Urinary bladder (tissue), 4 donors: ENCODE measurements at places on chromosomes 3 and 15.

GRCh38 chr3:119211193-119211592, 29.5 kb downstream of the B4GALT4 start:
- DNase-seq = no peak

DNA sequence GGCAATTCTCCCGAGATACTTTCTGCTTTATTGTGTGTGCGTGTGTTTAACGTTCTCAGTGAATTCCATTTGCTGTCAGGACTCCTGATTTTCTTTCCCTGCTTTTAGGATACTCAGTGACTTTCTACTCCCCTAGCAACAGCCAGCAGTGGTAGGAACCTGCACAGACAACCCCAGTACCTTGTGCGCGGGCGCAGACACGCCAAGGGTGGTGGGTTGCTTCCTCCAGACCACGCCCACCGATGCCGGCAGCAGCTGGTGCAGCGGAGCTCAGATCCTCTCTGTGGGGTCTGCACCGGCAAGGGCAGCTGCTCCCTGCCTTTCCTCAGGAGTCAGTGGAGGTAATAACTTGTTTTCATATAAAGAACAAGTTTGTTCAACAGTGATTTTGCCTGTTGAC, 225.1 kb upstream of the NDN start:
- no peak for DNase-seq

DNA sequence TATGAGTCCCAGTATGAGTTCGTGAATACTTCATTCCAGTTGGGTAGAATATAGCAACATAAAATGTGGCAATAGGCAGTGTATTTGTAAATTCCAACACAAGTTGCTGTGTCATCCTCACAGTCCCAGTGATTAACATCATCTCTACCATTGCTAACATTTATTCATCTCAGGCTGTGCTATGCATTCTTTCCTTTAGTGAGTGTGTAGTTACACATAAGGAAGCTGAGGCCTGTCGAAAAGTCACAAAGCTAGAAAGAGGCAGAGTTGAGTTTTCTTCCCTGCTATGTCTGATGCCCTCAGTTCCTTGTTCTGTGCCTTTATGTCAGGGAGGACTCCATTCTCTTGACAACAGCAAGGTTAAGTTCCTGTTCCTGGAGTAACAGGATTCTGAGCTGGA, 96.4 kb downstream of the FNDC3B start:
- no peak for DNase-seq

DNA sequence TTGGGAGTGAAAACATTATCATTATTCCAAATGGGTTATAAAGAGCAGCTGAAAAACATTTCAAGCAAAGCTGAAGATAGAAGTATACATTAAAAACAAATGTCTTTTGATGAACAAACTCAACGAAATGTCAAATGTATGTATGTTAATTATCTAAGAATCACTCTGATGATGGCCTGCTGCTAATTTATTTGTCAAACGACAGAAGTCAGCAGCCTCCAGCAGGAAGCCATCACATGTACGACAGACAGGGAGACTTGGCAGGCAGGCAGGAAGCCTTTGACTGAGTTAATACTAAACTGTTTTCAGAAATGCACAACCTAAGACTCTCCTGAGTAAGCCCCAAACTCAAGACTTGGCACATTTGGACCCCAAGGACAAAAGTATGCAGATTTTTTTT, 491.1 kb downstream of the ZNF385D start:
- no peak for DNase-seq

GRCh38 chr15:88710027-88710715, 71.4 kb downstream of the ISG20 start:
- no peak for DNase-seq

GRCh38 chr3:80696280-80696679, 928.5 kb upstream of the ROBO1 start:
- DNase-seq = peak; percentile 85

DNA sequence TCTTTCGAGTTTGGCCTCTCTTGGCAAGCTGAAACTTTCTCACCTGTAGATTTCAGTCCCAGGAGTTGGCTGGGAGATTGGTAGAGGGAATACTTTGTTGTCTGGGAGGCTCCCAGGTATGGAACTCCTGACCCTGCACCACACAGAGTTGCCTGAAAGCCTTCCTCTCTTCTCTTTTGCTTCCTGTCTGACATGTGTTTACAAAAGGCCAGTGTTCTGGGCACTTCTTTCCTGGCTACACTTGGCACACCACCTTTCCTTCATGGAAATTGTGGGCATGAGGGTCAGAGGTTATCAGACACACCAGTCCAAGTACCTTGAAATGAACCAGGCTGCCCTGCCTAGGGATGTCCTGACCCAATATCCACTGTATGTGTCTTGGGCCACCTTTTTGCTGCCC, 123.7 kb downstream of the ABHD5 start:
- no peak for DNase-seq

DNA sequence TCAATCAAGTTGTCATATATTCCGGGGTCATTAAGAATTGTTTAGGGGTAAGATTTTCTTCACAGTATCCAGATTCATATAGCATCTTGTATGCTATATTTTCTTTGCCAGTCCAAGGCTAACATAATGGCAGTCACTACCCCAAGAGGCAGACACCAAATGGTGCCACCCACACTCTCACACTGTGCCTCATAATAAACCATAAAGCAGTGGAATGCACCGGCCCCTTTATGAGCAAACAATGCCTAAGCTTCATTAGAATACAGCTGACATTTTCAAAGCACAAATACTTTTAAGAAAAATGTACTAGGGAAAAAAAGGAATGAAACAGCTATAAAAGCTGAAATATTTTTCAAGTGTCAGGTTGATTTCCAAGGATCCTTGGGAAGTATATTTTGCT, 121.6 kb downstream of the TFDP2 start:
- DNase-seq = peak; percentile 20

GRCh38 chr3:47416041-47416440, 35.2 kb downstream of the PTPN23 start:
- DNase-seq = no peak

GRCh38 chr15:100384108-100384410, 42.3 kb upstream of the ADAMTS17 start:
- no peak for DNase-seq

DNA sequence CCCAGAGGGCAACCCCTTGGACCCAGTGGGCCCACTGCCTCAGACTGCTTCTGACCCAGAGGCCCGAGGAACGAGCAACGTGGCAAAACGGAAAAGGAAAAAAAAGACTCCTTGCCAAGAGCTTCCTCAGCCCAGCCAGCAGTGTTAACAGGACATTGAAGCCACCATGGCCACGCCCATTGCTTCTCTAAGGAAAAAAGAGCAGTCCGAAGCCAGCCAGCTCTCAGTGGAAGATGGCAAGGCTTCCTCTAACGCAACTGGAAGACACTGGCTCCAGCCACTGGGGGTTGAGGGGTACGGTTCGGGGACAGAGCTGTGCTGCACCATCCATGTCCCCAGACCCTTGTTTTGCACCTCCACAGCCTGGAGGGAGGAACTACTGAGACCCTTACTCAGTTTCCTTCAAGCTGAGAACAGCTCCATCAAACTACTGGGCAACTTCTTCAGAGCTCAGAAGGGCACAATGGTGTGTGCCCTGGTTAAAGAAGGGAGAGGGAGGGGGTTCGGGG, 10.7 kb downstream of the BMF start:
- DNase-seq = no peak
